Esophagus muscularis mucosa (tissue), 4 donors: ENCODE measurements at places on chromosomes 1 and 21. TPM values are rescaled to one million over a fixed set of nuclear protein-coding genes. Genes with fewer than 3 reads are reported as not detected.

GLIS1 gene
- 0.17 TPM for total RNA-seq

RUNX3 gene
- total RNA-seq = 3.3 TPM

- H3K4me1 ChIP-seq = peaks cover 25% of the 10 kb centered on the region
- peaks cover 22% of the 10 kb centered on the region for H3K27me3 ChIP-seq
These were observed 1.9 kb downstream of the ETNK2 start for GRCh38 chr1:204149635-204150565.

TRIM45 gene
- 2.2 TPM for total RNA-seq

GRCh38 chr1:53598966-53599365 is 139.8 kb downstream of the DMRTB1 start:
- no peaks in the 10 kb centered on the region for H3K36me3 ChIP-seq
- H3K27me3 ChIP-seq = no peaks in the 10 kb centered on the region
- H3K4me3 ChIP-seq = no peak overlapping the region
- H3K27ac ChIP-seq = no peak overlapping the region

DNA sequence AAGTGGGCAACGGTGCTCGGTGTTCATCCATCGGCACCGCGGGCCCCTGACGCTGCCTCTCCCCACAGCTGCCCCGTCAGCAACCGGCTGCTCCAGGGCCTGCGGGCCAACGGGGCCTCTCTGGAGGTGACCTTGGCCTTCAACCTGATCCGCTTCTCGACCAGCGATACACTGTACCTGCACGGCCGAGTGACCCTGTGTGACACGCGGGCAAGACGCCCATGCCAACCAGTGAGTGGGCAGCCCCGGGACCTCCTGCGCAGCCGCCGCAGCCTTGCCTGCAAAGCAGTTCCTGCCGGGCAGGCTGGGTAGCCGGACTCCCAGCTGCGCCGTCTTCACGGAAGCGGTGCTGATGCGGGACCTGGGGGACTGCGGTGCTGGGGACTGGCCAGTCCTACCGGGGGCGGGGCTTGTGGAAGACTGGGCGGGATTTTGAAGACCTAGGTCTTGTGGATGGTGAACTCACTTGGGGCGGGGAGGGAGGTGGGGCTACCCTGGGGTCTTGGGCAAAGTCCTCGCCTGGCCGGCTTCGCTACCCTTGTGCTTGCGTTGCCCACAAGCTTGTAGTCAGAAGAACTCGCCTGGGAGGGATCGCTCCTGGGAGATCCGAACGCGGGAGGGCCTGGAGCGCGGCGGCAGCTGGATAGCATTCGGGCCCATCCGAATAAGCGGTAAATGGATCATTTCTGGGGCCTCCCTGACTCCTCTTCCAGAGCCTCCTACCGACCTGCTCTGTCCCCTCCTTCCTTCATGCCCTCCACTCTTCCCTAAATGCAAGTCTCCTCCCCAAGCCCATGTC is 8.8 kb upstream of the CEP85 start:
- no peaks in the 10 kb centered on the region for H3K36me3 ChIP-seq
- no peaks in the 10 kb centered on the region for H3K27me3 ChIP-seq
- peak overlapping the region; percentile 48 for H3K4me3 ChIP-seq
- no peak for DNase-seq
- peaks cover 11% of the 10 kb centered on the region for H3K4me1 ChIP-seq

DNA sequence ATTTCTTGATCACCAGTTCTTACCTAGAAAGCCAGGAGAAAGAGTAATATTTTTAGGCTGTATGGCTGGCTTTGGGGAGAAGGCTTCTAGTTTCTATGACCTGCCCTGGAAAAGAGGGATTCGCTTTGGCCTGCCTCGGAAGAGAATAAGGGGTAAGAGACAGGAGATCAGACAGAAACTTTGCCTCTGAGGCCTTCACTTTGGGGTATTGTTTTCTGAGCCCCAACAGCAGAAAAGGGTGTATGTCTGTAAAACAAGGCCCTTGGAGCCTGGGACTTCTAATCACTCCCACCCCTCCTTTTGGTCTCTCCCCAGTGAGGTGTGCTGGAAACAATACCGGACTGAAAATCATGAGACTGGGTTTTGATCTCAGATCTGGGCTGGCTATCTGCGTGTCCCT is 5.1 kb downstream of the SLC45A3 start:
- H3K4me1 ChIP-seq = peaks cover 15% of the 10 kb centered on the region
- H3K36me3 ChIP-seq = no peaks in the 10 kb centered on the region
- H3K27me3 ChIP-seq = peaks cover 9% of the 10 kb centered on the region
- no peak for DNase-seq
- H3K4me3 ChIP-seq = no peak overlapping the region
- no peak overlapping the region for H3K27ac ChIP-seq

GRCh38 chr1:114558544-114558943 is 22.9 kb downstream of the BCAS2 start:
- H3K27ac ChIP-seq = no peak overlapping the region
- no peak for DNase-seq
- no peaks in the 10 kb centered on the region for H3K4me1 ChIP-seq
- no peak overlapping the region for H3K4me3 ChIP-seq
- H3K27me3 ChIP-seq = no peaks in the 10 kb centered on the region

AKR7A3 gene
- total RNA-seq = 0.13 TPM

SYPL2 gene
- 2.7 TPM for total RNA-seq

- no peaks in the 10 kb centered on the region for H3K27me3 ChIP-seq
- peaks cover 23% of the 10 kb centered on the region for H3K36me3 ChIP-seq
- H3K4me1 ChIP-seq = no peaks in the 10 kb centered on the region
These were observed 69.2 kb downstream of the LPGAT1 start for GRCh38 chr1:211761400-211761799.

GRCh38 chr1:217272385-217272784 is 358.5 kb downstream of the GPATCH2 start:
- peak overlapping the region; percentile 58 for H3K27ac ChIP-seq
- H3K27me3 ChIP-seq = no peaks in the 10 kb centered on the region
- no peak overlapping the region for H3K4me3 ChIP-seq
- H3K36me3 ChIP-seq = no peaks in the 10 kb centered on the region
- no peak for DNase-seq

- DNase-seq = no peak
- peak overlapping the region; percentile 98 for H3K27ac ChIP-seq
- no peaks in the 10 kb centered on the region for H3K36me3 ChIP-seq
- H3K27me3 ChIP-seq = no peaks in the 10 kb centered on the region
These were observed 1.2 kb upstream of the PTTG1IP start for GRCh38 chr21:44874497-44875315.

DNA sequence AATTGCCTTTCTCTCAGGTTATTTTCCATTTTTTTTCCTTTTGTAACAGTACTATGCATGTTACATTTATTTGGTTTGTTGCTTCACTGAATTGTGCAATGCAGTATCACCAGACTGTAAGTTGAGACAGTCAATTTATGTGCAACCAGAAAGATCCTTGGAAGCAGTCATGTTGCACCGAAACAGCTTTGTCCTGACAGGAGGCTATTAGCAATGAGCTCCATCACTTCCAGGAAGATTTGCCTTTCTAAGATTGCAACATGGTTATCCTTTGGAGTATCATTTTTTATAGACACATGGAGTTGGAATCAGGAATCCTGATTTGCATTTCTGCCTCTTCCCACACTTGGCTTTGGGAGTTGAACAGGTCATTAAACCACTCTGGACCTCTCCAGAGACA is 84.5 kb upstream of the ST6GALNAC5 start:
- H3K27me3 ChIP-seq = no peaks in the 10 kb centered on the region
- DNase-seq = peak; percentile 29
- no peaks in the 10 kb centered on the region for H3K4me1 ChIP-seq
- no peak overlapping the region for H3K4me3 ChIP-seq

SHISAL2A gene
- not detected for total RNA-seq

DNA sequence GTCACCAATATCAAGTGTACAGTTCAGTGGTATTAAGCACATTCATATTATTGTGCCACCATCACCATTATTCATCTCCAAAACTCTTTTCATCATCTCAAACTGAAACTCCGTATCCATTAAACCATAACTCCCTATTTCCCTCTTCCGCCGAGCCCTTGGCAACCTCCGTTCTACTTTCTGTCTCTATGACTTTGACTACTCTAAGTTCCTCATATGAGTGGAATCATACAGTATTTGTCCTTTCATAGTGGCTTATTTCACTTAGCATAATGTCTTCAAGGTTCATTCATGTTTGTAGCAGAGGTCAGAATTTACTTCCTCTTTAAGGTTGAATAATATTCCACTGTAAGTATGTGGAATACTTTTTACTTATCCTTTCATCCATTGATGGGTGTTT is 21.7 kb downstream of the SELP start:
- no peaks in the 10 kb centered on the region for H3K36me3 ChIP-seq
- no peak overlapping the region for H3K27ac ChIP-seq
- peaks cover 5% of the 10 kb centered on the region for H3K4me1 ChIP-seq
- peaks cover 9% of the 10 kb centered on the region for H3K27me3 ChIP-seq
- H3K4me3 ChIP-seq = no peak overlapping the region
- no peak for DNase-seq

ITGB2 gene
- 110 TPM for total RNA-seq

P3R3URF gene
- not detected for total RNA-seq

DNA sequence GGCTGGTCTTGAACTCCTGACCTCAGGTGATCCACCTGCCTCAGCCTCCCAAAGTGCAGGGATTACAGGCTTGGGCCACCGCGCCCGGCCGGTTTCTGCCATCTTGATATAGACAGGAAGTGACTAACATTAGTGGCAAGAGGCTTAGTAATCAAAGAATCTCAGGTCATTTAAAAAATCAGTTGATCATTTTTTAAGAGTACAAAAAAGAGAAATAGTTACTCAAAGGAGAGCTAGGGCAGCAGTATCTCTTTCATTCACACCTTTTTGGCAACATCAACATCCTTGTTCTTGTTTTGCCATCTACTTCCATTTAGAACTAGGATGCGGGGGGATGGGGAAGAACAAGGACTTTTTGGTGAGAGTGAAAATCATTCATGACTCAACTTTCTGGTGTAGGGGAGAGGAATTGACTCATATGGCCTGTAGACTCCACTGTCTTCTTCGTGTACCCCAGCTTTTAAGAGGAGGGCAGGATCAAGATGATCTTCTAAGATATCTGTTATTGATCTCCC is 8.8 kb downstream of the FCRLB start:
- H3K27me3 ChIP-seq = peaks cover 4% of the 10 kb centered on the region
- peaks cover 24% of the 10 kb centered on the region for H3K4me1 ChIP-seq
- H3K4me3 ChIP-seq = no peak overlapping the region
- H3K36me3 ChIP-seq = no peaks in the 10 kb centered on the region
- no peak overlapping the region for H3K27ac ChIP-seq

DNA sequence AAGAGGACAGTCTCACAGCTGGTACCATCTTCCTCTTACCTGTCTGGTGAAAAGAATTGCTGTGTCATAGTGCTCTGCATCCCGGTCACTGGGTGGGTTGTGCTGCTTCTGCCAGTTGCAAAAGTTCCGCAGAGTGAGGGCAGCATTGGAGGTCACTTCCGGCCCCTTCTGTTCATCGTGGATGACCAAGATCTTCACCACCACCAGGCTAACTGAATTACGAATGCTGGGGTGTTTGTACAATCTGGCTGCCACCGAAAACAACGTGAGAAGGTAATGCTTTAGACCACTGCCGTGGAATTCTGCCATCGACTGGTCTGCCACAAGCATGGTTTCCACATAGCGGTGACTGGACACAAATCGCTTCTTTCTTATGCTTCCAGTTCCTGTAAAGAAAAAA is 2.9 kb downstream of the ADAMTS1 start:
- H3K4me3 ChIP-seq = peak overlapping the region; percentile 81
- no peak for DNase-seq
- no peaks in the 10 kb centered on the region for H3K27me3 ChIP-seq
- peaks cover 41% of the 10 kb centered on the region for H3K4me1 ChIP-seq
- H3K27ac ChIP-seq = peak overlapping the region; percentile 94

DNA sequence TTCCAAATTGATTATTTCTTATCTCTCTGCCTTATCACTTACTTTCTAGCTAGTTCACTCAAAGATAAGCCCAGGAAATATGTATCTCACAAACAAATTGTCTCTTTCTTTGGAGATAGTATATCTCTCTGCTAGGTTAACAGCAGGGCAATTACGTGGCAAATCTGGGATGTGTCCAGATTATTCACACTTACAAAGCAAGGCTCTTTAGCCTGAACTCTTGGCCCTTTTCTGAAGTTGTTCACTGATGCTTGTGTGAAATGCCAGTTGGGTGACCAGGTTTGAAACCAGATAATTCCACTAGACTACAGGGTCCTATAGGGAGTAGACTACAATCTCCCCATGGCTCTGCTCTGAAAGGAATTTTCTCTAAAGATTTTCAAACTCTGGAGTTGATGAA is 30.8 kb upstream of the FAM78B start:
- no peak overlapping the region for H3K4me3 ChIP-seq
- H3K36me3 ChIP-seq = no peaks in the 10 kb centered on the region
- H3K27ac ChIP-seq = no peak overlapping the region
- no peaks in the 10 kb centered on the region for H3K4me1 ChIP-seq
- DNase-seq = peak; percentile 34

GRCh38 chr1:8416881-8417280 is 99.0 kb downstream of the SLC45A1 start:
- peaks cover 66% of the 10 kb centered on the region for H3K36me3 ChIP-seq
- peak overlapping the region; percentile 99 for H3K27ac ChIP-seq
- DNase-seq = no peak

TFF3 gene
- 24.4 TPM for total RNA-seq

- no peaks in the 10 kb centered on the region for H3K36me3 ChIP-seq
- peaks cover 10% of the 10 kb centered on the region for H3K4me1 ChIP-seq
- H3K27me3 ChIP-seq = no peaks in the 10 kb centered on the region
- H3K27ac ChIP-seq = no peak overlapping the region
These were observed 482.4 kb downstream of the NPHP4 start for GRCh38 chr1:5509664-5510452.

RABGGTB gene
- total RNA-seq = 24.3 TPM
